Fibroblast of mammary gland (primary cell): ENCODE measurements at places on chromosomes 2 and 18.
A peak's percentile ranks its signal among the peaks of the same experiment; 100 is the strongest.

GRCh38 chr2:71538656-71539265, 85.4 kb downstream of the DYSF start:
- DNase-seq = no peak

DNA sequence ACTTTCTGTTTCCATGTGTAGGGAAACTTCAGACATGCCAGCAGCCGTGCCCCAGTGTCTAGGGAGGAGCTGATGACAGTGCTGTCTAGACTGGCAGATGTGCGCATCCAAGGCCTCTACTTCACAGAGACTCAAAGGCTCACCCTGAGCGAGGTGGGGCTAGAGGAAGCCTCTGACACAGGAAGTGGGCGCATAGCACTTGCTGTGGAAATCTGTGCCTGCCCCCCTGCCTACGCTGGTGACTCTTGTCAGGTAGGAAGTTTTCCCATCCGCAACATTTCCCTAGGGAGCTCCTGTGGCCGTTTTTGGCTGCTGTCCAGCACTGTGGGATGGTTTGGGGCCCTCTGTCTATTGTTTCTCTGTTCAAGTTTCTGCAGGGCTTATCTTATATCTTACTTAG, 143.1 kb upstream of the TTC39C start:
- no peak for DNase-seq

DNA sequence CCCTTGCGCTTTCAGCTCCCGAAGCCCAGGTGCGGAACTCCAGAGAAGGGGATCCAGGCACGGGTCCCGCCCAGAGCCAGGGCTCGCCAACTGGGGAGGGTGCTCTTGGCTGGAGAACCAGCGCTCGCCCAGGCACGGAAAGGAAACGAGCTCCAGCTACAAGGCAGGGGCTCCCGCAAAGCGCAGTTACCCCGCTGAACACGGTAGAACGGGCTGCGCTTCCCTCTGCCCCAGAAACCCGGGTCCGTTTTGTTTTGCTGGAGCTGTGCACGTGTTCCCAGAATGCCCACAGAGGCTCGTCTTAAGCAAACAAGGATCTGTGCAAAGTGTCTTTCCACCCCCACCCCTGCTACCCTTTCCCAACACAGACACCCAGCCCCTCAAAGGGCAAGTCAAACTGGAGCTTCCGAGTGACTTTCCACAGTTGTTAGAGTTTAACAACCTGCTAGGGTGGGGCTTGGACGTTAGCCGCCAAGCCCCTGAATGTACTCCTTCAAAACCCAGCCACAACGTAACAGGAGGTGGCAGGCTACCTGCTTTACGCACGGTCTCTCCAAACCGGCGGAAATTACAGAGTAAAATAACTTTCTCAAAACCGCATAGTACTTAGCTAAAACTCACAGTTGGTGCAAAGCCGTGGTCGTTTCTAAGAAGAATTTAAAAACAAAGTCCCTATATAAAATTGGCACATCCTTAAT, 775 bp downstream of the RNF125 start:
- DNase-seq = peak; percentile 35

DNA sequence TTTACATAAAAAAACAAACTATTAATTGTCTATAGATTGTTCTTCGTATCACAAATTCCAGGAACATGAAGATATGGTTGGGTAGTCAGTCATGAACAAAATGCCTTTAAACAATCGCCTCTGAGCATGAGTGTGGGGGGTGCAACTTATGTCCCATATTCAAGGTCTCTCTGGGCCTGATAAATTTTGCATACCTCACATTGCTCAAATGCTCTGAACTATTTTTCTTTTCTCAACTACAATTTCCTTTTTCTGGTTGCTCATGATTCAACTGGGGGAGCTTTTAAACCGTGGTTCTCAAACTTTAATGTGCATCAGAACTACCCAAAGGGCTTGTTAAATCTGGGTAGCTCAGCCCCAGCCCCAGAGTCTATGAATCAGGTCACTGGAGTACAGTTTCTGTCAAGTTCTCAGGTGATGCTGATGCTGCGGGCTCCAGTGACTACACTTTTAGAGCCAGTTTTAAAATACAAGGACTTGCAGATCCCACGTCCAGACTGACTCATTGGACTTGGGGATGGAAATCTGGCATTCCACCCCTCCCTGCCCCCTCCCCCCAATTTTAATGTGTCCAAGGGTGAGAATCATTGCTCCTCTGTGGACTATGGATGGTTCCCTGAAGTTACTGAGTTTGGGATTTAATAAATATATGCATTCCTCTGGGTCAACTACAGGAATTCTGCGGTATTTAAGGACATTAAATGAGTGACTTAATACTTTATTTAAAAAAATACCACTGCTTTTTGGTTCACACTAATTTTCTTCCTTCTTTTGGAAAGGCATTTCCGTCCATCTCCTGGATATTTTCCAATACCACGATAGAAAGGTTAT, 1.5 kb upstream of the GPD2 start:
- peak; percentile 48 for DNase-seq

- DNase-seq = no peak
Measured at GRCh38 chr18:10685484-10685883, 159.7 kb downstream of the NAPG start.
